GM20000 (cell line): ENCODE measurements at places on chromosomes 7 and 10.
A peak's percentile ranks its signal among the peaks of the same experiment; 100 is the strongest.

- peak; percentile 54 for DNase-seq
Measured at GRCh38 chr7:128831994-128832879, 2.0 kb downstream of the FLNC start.

GRCh38 chr10:57165671-57166070 is 804.6 kb upstream of the ZWINT start:
- no peak for DNase-seq

DNA sequence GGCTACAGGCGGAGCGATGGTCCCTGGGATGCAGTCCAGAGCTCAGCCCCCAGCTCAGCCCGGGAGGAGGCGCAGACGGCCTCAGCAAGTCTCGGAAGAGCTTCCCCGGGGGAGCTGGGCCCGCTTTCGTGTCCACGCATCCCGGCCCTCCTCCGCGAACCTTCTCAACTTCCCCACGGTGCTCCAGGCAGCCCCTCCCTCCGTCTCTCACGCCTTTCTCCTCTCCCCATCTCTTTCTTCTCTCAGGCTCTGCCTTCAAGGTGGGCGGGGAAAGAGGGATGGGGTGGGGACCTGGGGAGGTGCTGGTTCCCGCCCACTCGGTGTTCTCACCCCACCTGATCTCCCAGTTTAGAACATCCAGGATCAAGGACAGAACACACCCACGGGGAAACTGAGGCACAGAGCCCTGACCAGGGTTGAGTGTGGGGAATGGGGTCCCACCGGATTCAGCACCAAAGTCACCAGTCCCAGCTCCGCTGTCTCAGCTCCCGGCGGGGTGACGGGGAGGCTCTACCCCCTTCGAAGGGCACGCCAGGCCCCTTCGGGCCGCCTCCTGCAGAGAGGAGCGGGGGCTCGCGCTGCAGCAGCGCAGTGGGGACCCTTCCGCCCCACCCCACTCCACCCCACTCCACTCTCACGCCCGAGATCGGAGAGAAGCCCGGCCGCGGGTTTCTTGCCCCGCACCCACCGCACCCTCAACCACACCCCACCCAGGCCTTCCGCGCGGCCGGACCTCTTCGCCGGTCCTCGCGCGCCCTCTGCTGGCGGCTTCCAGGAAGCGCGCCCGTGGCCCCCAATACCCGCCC is 18.2 kb downstream of the POLL start:
- DNase-seq = peak; percentile 94

GRCh38 chr10:60862517-60862916 is 81.5 kb downstream of the RHOBTB1 start:
- no peak for DNase-seq

DNA sequence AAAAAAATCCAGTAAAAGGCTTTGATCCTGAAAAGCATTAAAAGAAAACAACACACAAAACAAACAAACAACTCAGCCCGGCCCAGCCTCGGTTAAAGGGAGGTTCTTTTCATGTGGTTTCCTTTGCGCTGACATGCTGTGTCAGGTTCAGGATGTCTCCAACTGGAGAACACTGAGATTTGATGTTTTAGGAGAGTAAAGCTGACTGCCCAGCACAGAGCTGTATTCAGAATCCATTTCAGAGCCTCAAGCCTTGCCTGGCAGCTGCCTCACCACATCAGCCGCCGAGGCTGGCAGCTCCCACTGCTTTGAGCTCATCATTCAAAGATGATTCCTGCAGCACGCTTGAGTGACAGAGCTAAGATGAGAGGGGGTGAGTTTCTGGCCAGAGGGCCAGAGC is 205.8 kb upstream of the LYZL1 start:
- no peak for DNase-seq

DNA sequence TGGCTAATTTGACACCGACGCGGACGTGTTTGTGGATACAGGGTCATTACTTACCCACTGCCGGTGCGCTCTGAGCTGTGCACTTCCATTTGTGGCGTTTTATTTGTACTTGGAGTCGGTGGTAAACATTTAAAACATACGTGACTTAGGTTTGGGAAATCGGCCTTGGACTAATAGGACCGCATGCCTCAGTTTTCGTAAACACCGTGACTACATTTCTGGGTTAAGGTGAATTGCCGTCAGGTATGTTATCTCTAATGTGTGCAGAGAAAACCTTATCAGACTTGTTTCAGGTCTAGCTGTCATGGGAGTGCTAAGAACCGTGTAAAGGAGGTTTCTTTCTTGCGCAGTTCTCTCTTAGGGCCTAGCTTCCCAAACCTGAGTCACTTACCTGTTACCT is 51.7 kb upstream of the NCF1 start:
- DNase-seq = no peak

DNA sequence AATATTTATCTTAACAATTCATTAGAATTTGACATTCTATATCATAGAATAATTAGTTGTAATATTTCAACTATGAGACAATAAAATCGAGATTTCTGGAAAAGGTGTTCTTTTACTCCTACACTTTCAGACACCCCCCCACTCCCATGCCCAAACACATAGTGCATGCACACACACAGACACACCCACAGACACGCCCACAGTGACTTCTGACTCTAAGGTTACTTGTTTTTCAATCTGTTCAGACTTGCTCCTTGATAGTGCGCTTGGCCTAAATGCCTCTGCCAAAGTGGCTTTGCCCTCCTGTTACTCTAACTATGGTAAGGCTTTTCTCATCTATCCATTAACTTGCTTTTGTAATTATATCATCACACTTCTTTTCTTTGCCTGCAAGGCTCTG is 144.0 kb upstream of the PPP1R3A start:
- DNase-seq = no peak

DNA sequence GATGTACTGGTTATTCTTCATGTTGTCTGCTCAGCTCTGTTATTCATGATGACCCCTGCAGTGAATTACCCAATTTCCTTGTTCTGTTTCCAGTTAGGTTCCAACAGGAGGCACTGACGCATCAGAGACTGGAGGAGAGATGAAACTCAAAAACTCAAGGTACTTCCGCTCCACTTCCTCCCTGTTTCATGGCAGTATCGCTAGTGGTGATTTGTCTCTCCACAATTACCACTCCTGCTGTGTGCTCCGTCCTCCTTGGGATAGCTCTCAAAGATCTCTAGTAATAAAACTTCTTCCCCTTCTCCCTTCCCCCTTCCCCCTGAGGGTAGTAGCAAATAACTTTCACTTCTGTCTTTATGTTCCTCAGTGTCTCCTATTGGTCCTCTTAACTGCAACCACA is 107.4 kb upstream of the ABCB5 start:
- DNase-seq = no peak

DNA sequence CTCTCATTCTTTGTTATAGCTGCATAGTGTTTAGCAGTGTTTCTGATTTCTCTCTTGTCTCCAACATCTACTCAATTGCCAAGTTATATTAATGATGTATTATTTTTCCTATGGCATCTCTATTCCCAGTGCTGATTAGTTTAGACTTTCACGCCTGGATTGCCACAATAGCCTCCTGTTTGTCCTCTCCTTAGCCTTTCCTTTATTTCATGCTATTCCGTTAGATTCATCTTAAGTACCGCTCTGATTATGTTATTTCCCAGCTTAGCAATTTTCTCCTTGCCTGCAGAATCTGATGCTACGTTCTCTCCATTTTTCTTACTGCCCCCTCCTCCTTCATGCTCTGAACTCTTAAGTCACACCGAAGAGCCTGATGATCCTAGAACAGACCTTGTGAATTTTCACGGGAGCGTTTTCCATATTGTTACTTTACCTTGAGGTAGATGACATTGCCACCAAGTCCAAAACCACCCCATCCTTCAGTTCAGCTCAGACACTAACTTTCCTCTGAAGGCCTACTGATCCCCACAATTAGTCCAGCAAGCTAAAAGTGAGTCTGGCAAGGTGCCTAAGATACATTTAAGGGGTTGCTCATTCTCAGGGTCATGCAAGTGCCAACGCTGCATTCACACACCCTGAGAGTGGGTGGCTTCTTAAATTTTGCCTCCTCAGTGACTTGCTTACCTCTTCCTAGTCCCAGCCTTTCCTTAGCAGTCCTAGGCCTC is 6.6 kb upstream of the NRF1 start:
- no peak for DNase-seq

GRCh38 chr7:27112955-27113949 is 10.8 kb upstream of the HOXA2 start:
- DNase-seq = no peak

GRCh38 chr10:76492026-76492425 is 1060.6 kb downstream of the LRMDA start:
- no peak for DNase-seq

- no peak for DNase-seq
Measured at GRCh38 chr10:12928571-12928970, 72.9 kb downstream of the CCDC3 start.

- no peak for DNase-seq
Measured at GRCh38 chr10:50614444-50615137, 9.2 kb downstream of the SGMS1 start.

- DNase-seq = no peak
Measured at GRCh38 chr7:121591926-121592325, 195.8 kb upstream of the FAM3C start.

- no peak for DNase-seq
Measured at GRCh38 chr7:135666156-135666555, 3.8 kb downstream of the STMP1 start.

DNA sequence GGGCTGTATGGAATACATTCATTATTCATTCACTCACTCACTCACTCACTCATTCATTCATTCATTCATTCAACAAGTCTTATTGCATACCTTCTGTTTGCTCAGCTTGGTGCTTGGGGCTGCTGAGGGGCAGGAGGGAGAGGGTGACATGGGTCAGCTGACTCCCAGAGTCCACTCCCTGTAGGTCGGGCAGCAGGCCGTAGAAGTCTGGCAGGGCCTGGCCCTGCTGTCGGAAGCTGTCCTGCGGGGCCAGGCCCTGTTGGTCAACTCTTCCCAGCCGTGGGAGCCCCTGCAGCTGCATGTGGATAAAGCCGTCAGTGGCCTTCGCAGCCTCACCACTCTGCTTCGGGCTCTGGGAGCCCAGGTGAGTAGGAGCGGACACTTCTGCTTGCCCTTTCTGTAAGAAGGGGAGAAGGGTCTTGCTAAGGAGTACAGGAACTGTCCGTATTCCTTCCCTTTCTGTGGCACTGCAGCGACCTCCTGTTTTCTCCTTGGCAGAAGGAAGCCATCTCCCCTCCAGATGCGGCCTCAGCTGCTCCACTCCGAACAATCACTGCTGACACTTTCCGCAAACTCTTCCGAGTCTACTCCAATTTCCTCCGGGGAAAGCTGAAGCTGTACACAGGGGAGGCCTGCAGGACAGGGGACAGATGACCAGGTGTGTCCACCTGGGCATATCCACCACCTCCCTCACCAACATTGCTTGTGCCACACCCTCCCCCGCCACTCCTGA is 2.4 kb downstream of the EPO start:
- no peak for DNase-seq

- DNase-seq = no peak
Measured at GRCh38 chr7:35254496-35255442, 869 bp upstream of the TBX20 start.

GRCh38 chr7:92793656-92794205 is 42.6 kb downstream of the CDK6 start:
- no peak for DNase-seq

DNA sequence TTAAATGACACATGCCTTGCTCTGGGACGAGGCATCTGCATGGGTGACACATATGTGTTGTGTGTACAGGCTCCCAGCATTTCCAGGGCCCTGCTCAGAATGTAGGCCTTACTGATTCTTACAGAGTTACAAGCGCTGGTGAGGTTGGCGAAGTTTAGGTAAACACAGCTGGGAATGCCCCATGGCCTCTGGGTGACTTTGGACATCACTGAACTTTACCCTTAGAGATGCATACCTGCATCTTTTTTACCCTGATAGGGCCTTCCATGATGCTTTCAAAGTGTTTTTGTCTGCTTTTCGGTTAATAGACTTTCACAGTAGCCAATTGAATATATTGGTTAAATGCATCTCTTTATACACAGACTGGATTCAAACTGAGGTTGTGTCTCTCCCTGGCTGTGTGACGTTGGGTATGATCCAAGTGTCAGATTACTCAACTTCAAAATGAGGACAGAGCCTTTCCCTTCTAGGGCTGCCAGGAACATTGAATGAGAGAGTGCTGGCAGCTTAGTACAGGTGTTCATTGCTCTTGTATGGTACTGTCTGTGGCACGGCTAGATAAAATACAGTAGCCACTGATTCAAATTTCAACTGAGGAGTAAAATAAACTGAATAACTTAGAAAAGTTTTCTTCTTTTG is 29.5 kb downstream of the EGFR start:
- no peak for DNase-seq

- no peak for DNase-seq
Measured at GRCh38 chr7:123260428-123260960, 60.7 kb upstream of the SLC13A1 start.

- peak; percentile 53 for DNase-seq
Measured at GRCh38 chr10:91632671-91633550, at the start of gene PPP1R3C. PPP1R3C (minus strand) TSS chr10:91633071; CDS start chr10:91632969, 102 bp downstream.

GRCh38 chr7:69602522-69602921 is 4.2 kb downstream of the AUTS2 start:
- no peak for DNase-seq

DNA sequence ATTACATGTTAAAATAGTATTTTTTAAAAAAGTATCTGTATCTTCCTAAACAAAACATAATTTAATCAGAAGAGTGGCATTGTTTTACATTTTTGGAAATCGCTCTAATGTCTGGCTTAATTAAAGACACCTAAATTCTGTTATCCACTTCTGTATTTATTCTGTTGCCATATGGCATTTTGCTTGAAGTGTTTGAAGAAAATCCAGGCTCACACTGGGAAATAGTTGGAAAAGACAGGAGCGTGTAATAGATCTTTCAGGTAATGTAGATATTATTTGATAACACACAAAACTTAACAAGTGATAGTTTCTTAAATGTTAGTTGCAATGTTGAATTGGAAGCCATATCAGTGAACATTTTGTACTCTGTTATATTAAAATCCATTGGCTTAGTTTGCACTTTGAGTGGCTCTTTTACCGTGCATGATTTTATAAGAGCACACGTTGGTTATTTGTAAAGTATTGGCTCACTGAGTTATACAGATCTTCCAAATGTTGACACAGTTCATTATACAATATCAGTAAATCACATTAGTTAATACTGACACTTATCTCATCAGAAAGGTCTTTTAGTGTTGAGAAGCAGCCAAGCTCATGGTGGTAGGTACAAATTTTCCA is 128.4 kb upstream of the NPVF start:
- DNase-seq = no peak

GRCh38 chr7:90713628-90714027 is 117.5 kb downstream of the CDK14 start:
- no peak for DNase-seq

GRCh38 chr7:106196460-106197021 is 84.4 kb upstream of the SYPL1 start:
- no peak for DNase-seq

- DNase-seq = no peak
Measured at GRCh38 chr10:57599440-57599839, 668.3 kb downstream of the IPMK start.
